ENCODE measurements at places on chromosomes 5 and 9.

- DNase-seq: no peak
Observed at GRCh38 chr5:169248550-169248949, 52.4 kb downstream of the SLIT3 start.

GRCh38 chr5:17260549-17260948, 43.1 kb downstream of the BASP1 start:
- no peak for DNase-seq

GRCh38 chr9:18536554-18536953, 62.6 kb downstream of the ADAMTSL1 start:
- no peak for DNase-seq

DNA sequence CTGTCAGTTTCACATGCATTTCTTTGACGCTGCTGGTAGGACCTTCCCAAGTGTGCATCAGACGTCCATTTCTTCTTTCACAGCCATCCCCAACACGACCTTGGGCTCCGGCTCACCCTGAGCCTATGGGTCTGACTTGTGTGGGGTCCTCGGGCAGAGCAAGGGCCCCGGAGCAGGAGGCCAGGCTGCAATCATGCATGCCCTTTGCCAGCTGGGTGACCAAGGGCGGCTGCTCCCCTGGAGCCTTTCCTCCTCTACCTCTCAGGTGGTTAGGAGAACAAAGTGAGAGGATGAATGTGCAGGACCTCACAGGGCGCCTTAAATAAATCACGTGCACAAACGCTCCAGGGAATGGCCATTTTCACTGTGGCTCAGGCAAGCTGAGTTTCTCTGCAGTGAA, 33.2 kb downstream of the TERT start:
- DNase-seq: no peak

GRCh38 chr9:16058131-16058549, 505.3 kb downstream of the CCDC171 start:
- peak; percentile 4 for DNase-seq

GRCh38 chr5:128920345-128921215, 44.7 kb upstream of the SLC27A6 start:
- DNase-seq: no peak

DNA sequence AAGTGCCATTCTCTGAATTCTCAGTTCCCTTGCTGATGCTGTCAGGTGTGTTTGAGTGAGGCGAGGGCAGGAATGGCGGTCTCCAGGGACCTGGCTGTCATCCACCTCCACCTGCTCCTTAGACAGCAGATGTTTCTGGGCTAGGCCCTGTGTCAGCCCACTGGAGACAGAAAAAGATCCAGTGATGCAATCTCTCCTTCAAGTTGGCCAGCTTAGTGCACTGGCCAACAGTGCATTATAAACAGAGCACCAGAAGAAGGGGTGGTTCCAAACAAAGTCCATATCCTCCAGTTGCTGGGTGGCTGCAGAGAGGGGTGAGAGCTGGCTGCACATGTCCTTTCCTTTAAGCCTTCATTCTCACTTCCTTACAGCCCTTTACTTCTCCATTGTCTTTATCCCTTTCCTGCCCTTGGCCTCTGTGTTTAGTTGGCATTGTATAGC, 26.5 kb downstream of the NANS start:
- no peak for DNase-seq

DNA sequence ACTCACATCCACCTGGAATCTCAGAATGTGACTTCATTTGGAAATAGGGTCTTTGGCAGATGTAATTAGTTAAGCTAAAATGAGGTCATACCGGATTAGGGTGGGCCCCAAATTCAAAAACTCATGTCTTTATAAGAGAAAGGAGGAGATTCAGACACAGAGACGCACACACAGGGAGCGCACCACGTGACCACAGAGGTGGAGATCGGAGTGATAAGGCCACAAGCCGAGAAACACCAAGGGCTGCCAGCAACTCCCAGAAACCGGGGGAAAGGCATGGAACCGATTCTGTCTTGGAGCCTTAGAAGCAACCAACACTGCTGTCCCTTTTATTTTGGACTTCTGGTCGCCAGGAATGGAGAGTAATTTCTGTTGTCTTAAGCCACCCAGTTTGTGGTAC, 31.8 kb upstream of the LMX1B start:
- no peak for DNase-seq

GRCh38 chr5:67299231-67299735, 102.7 kb upstream of the CD180 start:
- DNase-seq: no peak

All from stimulated activated CD4-positive, alpha-beta T cell treated with anti-CD3 and anti-CD28 coated beads, Interleukin-1b, Interleukin-23, amount 100 ng/mL, for 48 hours (primary cell).